Fibroblast of skin of left biceps (primary cell): ENCODE measurements at places on chromosomes 4 and X.

DNA sequence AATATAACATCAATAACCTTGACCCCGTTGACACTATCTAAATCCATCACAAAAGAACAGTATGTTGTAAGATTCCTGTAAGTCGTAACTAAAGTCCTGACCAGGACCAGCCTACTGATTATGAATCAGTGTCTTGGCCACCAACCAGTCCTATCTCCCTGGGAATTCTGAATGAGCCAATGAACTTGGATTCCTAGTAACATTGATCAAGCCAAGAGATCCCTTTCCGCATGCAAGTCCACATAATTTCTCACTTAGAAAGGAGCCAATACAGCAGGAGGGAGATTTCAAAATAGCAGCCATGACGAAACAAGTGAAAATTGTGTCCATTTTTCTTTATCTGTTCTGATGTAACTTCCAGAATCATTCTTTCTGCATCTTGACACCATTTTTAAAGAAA, 9.5 kb downstream of the XPNPEP2 start:
- peak; percentile 56 for DNase-seq

- DNase-seq: no peak
Observed at GRCh38 chr4:53453385-53453784, 75.9 kb downstream of the FIP1L1 start.

DNA sequence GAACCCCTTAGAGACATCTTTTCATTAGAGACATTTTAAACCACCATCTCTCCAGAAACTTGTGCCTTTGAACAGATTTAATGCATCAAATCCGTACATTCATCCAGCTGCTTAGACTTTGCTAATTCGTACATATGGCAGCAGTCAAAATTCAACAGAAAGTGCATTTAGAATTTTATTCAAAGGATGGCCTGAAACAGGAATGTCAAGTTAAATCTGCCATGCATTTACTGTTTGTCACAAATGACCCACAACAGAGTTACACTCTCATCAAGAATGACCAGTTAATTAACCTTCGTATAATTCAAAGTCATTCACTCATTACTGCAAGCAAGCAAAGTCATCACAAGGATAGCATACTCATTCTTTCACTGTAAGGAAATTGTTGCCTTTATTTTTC, 284.3 kb downstream of the SLC7A11 start:
- no peak for DNase-seq

- no peak for DNase-seq
Observed at GRCh38 chr4:139785356-139785755, 119.7 kb downstream of the MGST2 start.

DNA sequence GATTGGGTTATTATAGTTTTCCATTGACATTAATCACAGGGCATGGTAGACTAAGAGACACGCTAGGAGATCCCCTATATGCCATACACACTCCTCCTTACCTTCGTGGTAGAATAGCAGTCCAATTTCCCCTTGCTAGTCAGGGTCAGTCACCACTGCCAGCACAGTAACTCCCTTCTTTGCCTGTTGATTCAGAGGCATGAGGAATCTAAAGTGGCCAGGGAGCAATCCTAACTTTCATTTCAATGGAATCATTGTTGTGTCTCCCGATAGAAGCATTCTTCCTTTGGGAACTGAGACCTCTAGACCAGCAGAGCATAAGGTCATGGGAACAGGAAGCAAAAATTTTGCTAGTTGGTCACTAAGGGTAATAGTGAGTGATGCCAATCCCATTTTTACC, 51.1 kb downstream of the COL25A1 start:
- no peak for DNase-seq

DNA sequence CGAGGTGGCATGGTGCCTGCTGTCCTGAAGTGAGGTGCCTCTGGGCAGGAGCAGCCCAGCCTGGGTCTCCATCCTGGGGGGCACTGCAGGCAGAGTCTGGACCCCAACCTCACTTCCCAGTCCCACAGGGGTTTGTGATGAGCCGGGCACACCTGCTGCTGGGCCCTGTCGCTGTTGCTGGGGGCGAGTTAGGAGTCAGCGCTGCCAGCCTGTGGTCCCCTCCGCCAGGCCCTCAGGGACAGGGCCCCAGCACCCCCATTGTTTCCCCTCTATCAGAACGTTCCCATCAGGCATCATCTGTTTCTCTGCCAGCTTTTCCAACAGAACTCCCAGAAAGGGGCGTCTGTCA, 23.4 kb downstream of the WFS1 start:
- DNase-seq: no peak

- no peak for DNase-seq
Observed at GRCh38 chrX:103396186-103396585, 19.8 kb downstream of the BEX3 start.

DNA sequence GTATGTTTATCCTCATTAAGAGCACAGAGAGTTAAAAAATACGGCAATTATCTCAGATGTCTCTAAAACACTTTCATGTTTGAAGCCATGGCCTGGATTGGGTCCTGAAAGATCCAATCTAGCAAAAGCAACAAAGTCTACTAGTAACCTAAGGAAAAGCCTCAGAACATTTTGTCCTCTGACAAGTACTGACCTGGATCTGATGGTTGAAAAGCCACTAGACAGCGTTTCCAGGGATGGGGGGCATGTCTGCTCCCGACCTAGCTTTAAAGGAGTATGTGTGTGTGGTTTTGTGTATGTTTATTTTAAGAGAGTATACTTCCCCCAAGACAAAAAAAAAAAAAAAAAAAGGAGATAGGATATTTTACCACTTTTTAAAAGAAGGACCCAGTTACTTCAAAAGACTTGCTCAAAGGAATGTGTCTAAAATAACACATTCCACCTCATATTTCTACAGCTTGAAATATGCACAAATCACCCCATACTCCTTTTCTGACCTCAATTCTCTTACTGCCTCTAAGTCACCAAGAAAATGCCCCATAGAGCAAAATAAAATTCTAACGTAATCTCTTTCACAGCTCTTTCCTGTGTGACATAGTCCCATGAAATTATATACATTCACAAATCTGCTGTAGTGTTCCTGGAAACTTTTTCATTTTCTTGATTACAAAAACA, 189.0 kb upstream of the TTC29 start:
- no peak for DNase-seq

- no peak for DNase-seq
Observed at GRCh38 chrX:38102875-38103274, 96.5 kb downstream of the SYTL5 start.

DNA sequence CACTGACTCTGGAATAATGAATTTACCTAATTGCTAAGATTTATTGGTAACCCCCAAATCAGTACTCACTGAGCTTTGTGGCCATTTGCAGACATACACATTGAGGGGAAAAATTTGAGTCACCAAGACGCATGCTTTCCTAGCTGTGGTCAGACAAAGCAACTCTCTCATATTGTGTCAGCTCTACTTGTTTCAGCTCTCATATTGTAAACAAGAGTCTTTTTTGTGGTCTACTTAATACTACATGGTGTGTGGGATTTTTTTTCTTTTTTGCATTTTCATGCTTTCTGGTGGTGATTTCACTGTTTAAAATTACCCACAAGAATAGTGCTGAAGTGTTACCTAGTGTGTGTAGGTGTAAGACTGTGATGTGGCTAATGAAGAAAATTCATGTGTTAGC, 428.2 kb upstream of the GALNT7 start:
- DNase-seq: no peak

- DNase-seq: no peak
Observed at GRCh38 chr4:84901173-84901572, 65.3 kb downstream of the WDFY3 start.

DNA sequence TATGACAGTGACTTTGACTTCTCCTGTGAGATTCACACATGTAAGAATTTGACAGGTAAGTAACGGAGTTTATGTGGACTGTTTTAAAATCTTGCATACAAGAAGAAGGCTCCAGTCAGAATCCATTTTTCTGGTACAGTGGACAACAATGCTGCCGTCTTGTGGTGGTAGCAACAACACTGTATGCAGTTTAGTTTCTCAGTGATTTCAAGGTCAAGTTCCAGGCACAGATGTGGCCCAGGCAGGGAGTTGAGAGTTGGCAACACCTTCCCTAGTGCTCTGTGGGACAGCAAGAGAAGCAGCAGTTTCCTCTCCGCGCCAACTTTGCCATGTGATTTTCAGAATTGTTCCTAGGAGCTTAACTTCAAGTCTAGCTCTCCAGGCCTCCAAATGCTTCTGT, 56.0 kb upstream of the STPG2 start:
- no peak for DNase-seq
